ENCODE measurements at places on chromosomes 6 and 20. TPM values are rescaled to one million over a fixed set of nuclear protein-coding genes. Genes with fewer than 3 reads are reported as not detected.
A peak's percentile ranks its signal among the peaks of the same experiment; 100 is the strongest.

GRCh38 chr6:62324834-62325233, 38.8 kb upstream of the KHDRBS2 start:
- peak; percentile 27 for DNase-seq

DNA sequence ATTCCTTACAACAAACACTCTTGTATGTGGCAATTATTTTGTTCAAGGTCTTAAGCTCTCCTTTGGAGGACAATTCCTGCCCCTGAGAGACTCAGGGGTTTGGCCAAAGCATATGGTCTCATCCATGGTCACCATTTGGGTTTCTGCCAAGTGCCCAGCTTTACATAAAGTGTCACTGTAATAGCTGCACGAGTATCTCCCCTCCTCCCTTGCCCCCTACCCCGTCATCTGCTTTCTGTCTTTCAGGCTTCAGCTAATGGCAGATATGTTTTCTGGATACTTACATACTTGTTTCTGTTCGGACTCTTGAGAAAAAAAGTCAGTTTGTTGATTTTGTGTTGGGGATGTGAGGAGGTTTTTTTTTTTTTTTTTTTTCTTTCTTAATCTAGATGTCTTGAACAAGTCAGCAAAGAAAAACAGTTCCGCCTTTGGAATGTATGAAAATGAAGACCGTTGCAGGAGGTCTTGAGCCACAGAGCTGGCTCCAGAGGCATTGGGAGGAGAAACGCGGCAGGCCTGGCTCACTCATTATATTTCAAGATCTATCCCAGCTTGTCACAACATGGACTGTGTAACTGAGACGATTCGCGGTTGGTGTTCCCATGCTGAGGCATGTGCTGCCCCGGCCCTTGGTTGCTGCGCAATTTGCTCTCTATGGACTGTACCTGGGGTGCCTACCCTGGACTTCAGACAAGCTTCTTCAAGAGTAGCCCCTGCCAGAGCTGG, 32.6 kb upstream of the STX16 start:
- no peak for DNase-seq

Gene ADIG
- not detected for polyA plus RNA-seq

- no peak for DNase-seq
These were observed 39.9 kb downstream of the YTHDF1 start for GRCh38 chr20:63176034-63176426.

Gene MYB
- polyA plus RNA-seq = 1.3 TPM

Gene TFAP2C
- 0.07 TPM for polyA plus RNA-seq

Gene SGK2
- 0.29 TPM for polyA plus RNA-seq

DNA sequence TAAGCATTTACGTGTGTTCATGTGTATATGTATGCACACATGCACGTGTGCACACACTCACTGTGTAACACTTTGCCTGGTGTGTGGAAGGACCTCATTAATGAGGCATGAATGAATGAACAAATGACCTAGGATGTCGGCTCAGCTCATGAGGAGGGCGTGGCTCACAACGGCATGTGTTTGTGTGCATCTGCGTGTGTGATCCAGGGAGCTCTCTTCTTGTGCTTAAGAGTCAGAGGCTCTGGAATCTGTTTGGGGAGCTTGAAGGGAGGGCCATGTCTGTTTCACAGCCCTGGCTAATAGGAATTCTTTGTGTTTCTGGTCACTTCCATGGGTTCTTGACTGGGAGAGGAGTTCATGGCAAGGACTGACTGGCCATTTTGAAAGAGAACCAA, 32.7 kb downstream of the TOX2 start:
- DNase-seq = no peak

- DNase-seq = peak; percentile 95
These were observed 124.4 kb upstream of the AKIRIN2 start for GRCh38 chr6:87826424-87826823.

All from muscle of leg (tissue), 16 donors.